Thoracic aorta (tissue), 2 donors: ENCODE measurements at places on chromosomes 5 and 9. TPM values are rescaled to one million over a fixed set of nuclear protein-coding genes. Genes with fewer than 3 reads are reported as not detected.

TEK gene
- 14.9 TPM for total RNA-seq

MYMK gene
- total RNA-seq = not detected

- DNase-seq = no peak
Measured at GRCh38 chr5:52896534-52897237, 92.5 kb upstream of the ITGA2 start.

- peak; percentile 84 for DNase-seq
Measured at GRCh38 chr5:78504704-78505677, 143.6 kb downstream of the LHFPL2 start.

SLC25A48 gene
- 0.78 TPM for total RNA-seq

DNA sequence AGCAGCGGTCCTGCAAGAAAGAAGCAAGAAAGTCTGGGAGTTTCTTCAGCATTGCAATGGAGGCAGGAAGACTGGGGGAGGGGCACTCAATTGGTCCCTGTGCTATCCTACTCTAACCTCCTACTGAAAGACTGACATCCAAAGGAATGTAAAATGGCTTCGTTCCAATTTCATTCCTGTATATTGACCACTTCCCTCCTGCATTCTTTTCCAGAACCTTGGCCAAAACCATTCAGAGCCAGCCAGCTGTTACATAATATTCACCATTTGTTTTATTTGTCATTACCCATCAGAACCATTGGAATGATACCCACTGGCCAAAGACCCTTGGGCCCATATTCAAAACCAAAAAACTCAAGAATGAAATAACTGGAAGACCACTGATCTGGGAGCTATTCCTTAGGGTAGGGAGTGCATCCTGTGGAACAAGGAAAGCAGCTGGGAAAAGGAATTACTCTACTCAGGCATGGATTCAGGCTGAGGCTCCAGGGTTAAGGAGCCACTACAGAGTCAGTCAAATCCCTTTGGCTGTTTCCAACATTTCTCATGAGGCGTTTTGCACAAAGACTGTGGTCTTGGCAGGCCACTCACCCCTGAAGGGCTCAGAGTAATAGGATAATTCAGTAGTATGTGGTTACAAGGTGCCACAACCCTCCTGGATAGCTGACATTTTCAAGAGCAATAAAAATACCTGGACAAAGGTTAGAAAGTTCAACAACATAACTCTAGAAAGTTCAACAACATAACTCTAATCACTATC lies 148.7 kb upstream of the SLC1A3 start:
- DNase-seq = no peak

PTPN3 gene
- total RNA-seq = 16.9 TPM

- DNase-seq = no peak
Measured at GRCh38 chr5:87347272-87347671, 65.5 kb downstream of the CCNH start.
